Activated CD4-positive, alpha-beta T cell treated with anti-CD3 and anti-CD28 coated beads, Interleukin-2, amount 50 U/mL, for 48 hours (primary cell): ENCODE measurements at places on chromosomes 12 and 14.

- DNase-seq, result no peak
Measured at GRCh38 chr12:74889563-74890236, 319.9 kb downstream of the KCNC2 start.

GRCh38 chr12:131865180-131865875 is 29.1 kb upstream of the ULK1 start:
- DNase-seq, result no peak

DNA sequence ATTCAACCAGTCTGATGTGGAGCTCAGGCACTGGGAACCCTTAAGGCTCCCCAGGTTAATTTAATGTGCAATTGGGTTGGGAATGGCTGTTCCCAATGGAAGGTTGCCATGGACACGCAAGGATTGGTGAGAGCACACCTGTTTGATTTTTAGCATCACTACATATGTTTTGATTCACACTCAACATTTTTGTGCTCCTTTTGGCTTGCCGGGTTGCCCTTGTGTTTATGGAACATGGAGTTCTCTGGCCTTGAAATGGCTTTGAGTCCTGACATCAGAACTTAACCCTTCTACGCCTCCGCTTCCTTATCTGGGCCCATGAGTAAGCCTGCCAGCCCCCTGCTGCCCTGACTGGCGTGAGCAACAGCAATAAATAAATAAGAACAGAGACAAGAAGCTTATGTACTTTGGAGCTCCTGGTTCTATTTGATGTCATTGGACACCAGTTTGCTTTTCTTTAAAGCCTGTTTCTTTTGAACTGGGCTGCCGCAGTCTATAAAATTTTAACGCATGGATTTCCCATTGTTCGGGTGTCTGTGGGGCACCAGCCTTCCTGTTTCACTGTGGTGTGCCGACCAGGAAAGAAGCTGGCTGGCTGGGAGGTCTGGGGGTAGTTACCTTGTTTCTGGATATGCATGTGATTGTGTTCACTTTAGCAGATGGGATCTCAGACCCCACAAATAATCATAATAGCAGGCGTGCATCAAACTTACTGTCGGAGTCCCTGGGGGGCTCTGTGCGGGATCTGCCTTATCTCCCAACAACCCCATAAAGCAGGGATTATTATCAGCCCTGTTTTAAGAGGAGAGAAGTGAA is 27.8 kb downstream of the TBX3 start:
- DNase-seq, result no peak

- DNase-seq, result no peak
Measured at GRCh38 chr14:99699861-99700260, 15.8 kb downstream of the CYP46A1 start.

GRCh38 chr14:75258803-75259509 is 19.7 kb upstream of the FOS start:
- peak; percentile 99 for DNase-seq

- DNase-seq, result no peak
Measured at GRCh38 chr12:107129315-107129930, 36.1 kb upstream of the CRY1 start.

GRCh38 chr12:124812979-124813378 is 50.7 kb downstream of the SCARB1 start:
- no peak for DNase-seq

- DNase-seq, result peak; percentile 54
Measured at GRCh38 chr14:101761881-101762529, 496 bp downstream of the PPP2R5C start.

- no peak for DNase-seq
Measured at GRCh38 chr14:28813810-28814209, 47.2 kb downstream of the FOXG1 start.

GRCh38 chr12:92272061-92272964 is 126.7 kb upstream of the BTG1 start:
- no peak for DNase-seq

DNA sequence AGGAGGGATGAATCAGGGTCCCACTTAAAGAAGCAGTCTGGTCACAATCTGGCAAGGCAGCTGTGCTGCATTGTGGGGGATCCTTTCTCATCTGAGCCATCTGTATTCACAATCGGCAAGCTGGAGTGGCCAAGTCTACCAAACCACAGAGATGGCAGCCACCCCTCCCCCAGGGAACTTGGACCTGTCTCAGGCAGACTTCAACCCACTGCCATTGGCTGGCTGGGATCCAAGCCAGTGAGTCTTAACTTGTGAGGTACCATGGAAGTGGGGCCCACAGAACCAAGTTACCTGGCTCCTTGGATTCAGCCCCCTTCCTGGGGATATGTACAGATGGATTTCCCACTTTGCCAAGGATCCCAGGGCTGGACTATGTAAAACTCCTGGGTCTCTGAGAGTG is 196.8 kb downstream of the SLC16A7 start:
- no peak for DNase-seq

DNA sequence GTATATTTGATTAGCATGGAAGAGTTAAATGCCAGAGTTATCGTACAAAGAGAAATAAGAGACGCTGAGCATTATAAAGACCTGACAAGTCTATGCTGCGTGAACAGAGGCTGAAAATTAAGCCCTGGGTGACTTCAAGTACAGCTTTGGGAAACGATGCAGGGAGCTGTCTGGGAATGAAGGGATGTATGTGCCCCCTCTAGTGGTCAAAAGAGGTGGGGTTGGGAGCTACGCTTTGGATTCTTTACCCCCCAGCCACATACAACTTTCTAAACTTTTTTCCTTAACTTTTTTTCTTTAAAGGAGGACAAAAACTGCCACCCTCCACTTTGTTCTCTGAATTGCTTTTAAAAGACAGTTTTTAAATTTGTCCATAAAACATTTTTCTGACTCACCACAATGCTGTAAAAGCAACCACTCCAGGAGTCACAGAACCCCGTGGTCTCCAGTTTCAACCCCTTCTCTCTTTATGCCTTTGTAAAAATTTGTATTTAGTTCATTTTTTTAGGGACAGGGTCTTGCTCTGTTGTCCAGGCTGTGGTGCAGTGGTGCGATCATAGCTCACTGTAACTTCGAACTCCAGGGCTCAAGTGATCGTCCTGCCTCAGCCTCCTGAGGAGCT is 59.4 kb downstream of the ZNF664 start:
- DNase-seq, result peak; percentile 15

GRCh38 chr12:43098071-43098470 is 453.9 kb downstream of the ADAMTS20 start:
- no peak for DNase-seq

GRCh38 chr14:32472512-32473463 is 143.7 kb downstream of the AKAP6 start:
- no peak for DNase-seq

GRCh38 chr14:67526676-67527459 is 6.2 kb upstream of the PLEKHH1 start:
- DNase-seq, result peak; percentile 36

DNA sequence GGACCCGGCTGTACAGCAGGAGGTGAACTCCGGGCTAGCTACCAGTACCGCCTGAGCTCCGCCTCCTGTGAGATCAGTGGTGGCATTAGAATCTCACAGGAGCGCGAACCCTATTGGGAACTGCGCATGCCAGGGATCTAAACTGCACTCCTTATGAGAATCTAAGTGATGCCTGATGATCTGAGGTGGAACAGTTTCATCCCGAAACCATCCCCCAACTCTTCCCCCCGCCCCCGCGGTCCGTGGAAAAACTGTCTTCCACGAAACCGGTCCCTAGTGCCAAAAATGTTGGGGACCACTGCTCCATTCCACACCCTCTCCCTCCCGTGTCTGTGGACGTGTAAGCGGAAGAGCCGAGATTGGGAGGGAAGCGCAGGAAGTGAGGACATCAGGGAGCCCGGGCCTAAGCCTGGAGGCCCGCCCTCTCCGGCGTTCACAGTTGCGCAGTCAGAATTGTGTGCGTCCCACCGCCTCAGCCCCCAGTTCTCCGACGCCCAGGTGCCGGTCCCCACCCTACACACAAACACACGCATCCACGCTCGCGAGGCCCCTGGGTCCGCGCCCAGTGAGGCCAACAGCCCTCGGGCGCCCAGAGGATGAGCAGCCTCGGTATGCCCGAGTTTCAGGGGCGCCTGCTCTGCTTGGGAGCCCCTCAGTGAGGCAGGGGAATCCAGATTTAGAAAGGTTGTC is 1.8 kb upstream of the RNASE4 start:
- peak; percentile 77 for DNase-seq

GRCh38 chr12:89863968-89864367 is 155.3 kb upstream of the ATP2B1 start:
- DNase-seq, result no peak

DNA sequence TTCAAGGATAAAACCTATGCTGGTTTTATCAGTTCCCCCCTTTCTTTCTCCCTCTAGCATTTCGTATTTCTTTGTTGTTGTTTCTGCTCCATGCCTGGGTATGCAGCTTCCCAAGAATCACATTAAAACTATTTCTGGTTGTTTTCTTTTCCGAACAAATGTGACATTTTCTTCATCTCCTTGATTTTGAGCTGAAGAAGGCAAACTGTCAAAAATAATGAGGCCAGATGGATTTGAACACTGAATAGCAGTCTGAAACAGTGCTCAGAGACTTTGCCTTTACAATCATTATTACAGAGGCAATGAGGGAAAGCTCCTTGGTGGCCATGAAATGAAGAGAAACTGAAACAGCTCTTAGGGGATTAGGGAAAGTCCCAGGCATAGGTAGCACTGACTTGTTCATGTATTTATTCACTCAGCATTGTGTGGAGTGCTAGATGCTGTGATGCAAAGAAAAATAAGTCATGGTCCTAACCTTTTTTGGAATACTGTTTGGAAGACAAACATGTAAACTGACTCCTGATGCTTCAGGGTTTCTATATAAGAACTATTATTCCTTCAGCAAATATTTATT is 319.5 kb downstream of the FUT8 start:
- no peak for DNase-seq

DNA sequence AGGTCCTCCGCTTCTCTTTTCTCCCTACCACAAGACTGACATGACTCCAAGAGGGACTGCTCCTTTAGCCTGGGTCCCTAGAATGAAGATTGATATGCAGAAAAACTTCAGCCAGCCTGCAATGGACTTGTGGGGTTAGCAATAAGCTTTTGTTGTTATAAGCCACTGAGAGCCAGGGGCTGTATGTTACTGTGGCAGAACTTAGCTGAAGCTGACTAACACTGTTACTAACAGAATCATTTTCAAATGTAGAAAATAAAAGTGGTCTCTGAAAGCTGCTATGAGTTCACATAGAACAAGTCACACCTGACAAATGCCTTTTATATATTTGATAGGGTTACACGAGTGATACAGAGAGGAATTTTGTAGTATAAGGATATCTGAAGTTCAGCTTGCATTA is 13.6 kb upstream of the RFLNA start:
- DNase-seq, result no peak

- DNase-seq, result no peak
Measured at GRCh38 chr14:47596860-47597259, 78.5 kb downstream of the MDGA2 start.

DNA sequence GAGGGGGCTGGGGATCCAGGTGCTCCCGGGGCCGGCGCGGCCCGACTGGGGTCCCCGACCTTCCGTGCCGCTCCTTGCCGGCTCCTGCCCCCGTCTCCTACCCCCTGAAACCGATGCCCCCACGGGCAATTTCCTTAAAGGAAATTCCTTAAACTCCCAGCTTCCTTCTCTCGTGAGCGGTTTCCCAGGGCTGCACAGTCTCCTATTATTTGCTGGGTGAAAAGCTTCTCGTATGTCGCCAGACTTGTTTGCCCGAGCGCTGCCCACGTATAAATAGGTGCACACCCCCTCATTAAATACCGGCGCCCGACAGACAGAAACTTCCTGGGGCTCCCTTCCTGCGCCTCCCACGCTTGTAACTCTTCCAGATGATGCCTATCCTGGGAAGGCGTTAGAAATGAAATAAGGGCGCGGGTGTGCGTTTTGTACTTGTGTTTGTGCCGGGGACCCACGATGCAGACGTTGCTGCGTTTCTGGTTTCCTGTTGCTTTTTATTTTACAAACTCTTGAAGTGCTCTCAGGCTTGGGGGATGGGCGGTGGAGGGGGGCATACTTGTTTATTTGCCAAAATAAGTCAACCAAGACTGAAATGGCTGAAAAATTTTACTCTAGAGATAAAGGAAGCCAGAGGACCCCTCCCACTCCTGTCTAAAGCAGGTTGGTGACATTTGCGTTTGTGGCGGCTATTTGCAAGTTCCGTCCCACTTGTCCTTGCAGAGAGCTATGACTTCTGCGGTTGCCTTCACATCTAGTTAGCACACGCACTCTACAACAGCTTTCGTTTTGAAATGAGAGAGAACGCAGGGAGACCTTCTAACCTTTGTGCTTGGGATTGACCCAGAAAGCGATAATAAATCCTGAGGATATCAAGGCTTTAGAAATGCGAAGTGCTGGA is 1.0 kb downstream of the HIP1R start:
- peak; percentile 48 for DNase-seq

GRCh38 chr14:51396222-51396815 is 156.3 kb downstream of the TMX1 start:
- DNase-seq, result no peak

DNA sequence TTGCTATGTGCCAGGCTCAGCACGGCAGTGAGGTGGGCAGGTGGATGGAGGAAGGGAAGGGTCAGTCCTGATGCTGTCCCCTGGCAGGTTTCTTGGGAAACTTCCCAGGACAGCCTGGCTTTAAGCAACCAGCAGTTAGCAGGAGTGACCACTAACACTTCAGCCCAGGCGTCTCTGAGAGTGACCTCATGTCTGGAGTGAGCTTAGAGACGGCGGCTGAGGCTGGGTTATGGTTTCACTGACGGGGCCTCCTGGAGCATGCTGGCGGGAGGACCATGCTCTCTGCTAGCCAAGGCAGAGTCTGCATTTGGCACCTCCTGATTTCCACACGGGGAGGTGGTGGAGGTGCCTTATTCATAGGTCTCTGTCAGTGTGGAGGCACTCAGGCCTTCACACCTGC is 2.5 kb downstream of the HHIPL1 start:
- no peak for DNase-seq

- DNase-seq, result no peak
Measured at GRCh38 chr12:2456813-2457186, 338.0 kb upstream of the FKBP4 start.

GRCh38 chr12:42691991-42692557 is 102.5 kb upstream of the PRICKLE1 start:
- DNase-seq, result no peak

GRCh38 chr12:57733928-57734327 is 4.6 kb downstream of the AGAP2 start:
- DNase-seq, result no peak

DNA sequence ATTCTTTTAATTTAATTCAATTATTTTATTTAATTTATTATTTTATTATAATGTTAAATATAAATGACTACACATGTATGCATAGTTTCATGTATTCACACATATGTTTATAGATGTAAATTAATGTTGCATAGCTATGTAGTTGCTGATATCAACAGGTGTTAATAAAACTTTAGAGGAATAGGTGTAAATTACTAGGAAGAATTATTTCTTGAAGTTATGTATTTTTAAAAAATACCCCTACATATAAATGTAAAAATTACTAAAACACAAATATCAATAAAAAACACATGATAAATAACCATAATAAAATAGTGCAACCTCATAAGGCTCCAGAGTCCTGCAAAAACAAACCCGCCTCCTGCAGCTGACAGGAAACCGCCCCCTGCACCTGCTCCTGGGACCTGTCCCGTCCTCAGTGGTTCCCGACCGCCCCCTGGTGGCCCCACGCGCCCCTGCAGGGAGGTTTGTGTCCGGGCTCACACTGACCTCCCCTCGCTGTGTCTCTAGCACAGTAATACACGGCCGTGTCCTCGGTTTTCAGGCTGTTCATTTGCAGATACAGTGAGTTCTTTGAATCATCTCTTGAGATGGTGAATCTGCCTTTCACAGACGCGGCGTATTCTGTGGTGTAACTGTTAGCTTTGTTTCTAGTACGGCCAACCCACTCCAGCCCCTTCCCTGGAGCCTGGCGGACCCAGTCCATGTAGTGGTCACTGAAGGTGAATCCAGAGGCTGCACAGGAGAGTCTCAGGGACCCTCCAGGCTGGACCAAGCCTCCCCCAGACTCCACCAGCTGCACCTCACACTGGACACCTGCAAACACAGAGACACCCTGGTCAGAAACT is 1264.0 kb downstream of the TMEM121 start:
- DNase-seq, result peak; percentile 87
